Gastroesophageal sphincter (tissue), 4 donors: ENCODE measurements at places on chromosomes 2 and 18. TPM values are rescaled to one million over a fixed set of nuclear protein-coding genes. Genes with fewer than 3 reads are reported as not detected.

The PIK3C3 gene
- total RNA-seq, result 34.2 TPM

The PRSS56 gene
- not detected for total RNA-seq

The RIT2 gene
- total RNA-seq, result not detected

The SLC4A3 gene
- total RNA-seq, result 12.6 TPM

The CHST10 gene
- 21.9 TPM for total RNA-seq

The SLC9A2 gene
- not detected for total RNA-seq

DNA sequence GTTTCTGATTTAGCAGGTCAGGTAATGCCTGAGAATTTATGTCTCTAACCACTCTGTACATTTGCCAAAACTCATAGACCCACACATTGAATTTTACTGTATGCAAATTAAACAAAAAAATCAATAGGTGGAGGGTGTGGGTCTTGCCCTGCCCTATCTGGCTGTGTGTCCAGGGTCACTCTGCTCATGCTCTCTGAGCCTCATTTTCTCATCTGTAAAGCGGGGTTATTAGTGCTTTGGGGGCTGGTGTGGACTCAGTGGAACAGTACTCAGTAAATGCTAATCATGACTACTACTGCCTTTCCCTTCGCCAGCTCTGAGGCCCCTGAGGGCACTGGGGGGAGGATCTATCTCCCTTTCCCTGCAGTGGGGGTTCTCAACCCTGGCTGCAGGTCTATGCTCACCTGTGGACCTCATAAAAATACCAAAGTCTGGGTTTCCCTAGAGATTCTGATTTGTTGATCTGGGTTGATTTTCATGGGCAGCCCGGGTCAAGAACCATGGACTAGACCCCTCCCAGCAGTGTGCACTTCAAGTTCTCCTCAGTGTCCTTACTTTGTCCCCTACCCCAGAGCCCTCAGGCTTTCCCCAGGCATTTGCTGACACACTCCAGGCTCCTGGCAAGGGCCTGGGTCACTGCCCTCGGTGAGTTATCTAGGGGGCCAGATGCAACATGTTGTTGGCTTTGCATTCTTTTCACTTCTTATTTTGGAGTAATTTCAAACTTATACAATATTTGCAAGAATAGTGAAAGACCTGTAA lies 27.5 kb downstream of the MTHFD2 start:
- ATAC-seq, result no peak

GRCh38 chr2:68134554-68134953 lies 23.1 kb upstream of the PNO1 start:
- ATAC-seq, result no peak

DNA sequence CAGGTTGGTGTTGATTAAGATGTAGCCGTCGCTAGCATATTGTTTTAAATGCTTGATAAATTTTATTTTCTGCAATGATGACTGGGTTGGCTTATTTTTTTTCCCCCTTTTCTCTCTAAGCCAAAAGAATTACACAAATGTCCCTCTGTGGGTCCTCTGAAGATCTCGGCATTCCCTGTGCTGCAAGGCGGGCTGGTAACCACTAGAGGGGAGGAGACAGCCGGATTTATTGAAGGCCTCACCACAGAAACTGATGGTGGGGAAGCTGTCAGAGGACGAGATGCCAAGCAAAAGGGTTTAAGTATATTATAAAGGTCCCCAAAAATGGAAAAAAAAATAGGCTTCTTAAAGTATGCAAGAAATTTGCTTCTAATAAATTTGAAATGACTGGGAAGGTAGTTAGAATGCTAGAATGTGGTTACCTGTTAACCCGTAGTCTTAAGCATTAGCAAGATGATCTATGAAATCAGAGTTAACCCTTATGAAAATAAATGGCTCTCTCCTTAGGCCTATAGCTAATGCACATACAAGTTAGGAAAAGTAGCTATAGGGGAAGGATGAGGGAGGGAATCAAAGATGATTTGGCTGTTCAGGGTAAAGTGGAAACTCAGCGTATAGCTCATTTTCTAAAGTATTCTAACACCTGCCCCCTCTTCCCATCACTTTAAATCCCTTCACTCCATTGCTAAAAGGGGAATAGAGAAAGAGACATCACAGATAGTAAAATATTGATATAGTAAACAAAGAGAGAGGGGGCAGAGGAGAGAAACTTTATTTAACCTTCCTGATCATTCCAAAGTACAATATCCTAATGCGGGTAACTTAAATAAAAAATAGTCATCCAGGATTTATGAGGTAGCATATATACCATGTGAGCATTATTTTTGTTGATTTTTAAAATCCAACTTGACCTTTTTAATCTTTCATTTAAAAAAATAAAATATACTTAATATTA lies 894.5 kb upstream of the POU3F3 start:
- ATAC-seq, result no peak

DNA sequence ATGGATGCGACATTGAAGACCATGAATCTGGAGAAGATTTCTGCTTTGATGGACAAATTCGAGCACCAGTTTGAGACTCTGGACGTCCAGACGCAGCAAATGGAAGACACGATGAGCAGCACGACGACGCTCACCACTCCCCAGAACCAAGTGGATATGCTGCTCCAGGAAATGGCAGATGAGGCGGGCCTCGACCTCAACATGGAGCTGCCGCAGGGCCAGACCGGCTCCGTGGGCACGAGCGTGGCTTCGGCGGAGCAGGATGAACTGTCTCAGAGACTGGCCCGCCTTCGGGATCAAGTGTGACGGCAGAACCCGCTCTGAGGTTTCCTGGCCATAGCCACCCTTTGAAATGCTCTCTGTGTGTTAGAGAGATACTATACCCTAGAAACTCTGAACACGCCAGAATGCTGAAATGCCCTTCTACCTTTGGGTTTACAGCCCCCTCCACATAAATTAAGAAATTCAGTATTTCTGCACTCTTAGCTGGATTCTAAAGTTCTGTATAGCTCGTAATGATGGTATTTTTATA lies 659 bp downstream of the CHMP1B start:
- ATAC-seq, result no peak

DNA sequence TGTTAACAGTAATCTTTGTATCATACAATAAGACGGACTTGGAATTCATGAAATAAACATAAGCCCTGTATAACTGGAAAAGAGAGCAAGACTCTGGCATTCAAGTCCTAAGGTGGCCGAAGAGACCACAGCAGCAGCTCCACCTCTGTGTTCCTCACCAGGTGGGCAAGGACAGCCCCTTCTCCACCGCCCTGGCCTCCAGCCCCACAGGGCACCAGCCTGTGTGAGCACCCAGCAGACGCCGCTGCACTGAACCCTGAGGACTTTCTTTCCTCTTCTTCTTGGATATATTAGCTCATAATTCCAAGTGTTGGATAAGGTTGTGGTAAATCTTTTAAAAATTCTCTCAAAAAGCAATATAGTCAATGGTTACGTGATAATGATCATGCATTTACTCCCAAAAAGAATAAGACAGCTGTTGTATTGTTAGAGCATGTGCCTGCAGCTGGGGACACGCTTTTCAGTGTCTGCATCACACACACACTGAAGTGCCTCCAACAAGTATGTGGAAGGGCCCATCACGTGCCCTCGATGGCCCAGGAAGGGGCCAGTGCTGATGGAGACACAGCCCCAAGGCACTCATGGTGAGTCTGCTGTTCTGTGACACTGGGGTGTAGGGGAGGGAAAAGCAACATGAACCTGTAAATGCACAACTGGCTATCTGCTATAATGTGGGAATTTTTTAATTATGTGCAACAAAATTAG lies 26.8 kb downstream of the FAM178B start:
- no peak for ATAC-seq

DNA sequence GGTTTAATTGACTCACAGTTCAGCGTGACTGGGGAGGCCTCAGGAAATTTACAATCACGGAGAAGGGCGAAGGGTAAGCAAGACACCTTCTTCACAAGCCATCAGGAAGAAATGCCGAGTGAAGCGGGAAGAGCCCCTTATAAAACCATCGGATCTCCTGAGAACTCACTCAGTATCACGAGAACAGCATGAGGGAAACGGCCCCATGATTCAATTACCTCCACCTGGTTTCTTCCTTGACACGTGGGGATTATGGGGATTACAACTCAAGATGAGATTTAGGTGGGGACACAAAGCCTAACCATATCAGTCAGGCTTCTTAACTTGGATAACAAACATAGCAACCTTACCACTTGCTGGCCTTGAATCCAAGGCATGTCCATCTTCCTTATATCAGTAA lies 289.0 kb upstream of the STON1 start:
- ATAC-seq, result no peak

DNA sequence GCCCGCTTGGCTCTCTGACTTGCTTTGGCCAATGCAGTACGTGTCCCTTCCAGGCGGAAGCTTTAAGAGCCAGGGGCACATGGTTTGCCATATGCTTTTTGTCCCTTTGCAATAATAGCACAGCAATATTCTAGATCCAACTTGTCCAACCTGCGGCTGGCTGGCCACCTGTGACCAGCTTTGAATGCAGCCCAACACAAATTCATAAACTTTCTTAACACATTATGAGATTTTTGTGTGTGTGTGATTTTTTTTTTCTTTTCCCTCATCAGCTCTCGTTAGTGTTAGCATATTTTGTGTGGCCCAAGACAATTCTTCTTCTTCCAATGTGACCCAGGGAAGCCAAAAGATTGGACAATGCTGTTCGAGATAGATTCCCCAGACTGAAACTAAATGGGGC lies 119.3 kb upstream of the SIX3 start:
- no peak for ATAC-seq

DNA sequence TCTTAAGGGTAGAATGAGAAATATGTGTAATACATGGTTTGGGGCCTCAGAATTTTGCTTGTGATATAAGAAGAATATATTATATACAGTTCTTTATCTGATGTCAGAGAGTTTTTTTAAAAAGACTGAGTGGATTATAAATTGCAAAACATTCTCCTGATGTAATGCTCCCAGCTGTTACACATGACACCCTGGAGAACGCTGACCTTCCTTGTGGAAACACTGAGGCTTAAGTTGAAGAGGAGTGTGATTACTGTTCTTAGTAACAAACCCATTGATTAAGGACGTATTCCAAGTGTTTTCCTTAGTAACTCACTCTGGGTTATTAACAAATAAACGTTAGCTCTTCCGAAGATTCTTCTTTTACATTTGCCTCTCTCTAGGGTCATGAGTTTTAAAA lies 1069.3 kb upstream of the CNTNAP5 start:
- ATAC-seq, result no peak

DNA sequence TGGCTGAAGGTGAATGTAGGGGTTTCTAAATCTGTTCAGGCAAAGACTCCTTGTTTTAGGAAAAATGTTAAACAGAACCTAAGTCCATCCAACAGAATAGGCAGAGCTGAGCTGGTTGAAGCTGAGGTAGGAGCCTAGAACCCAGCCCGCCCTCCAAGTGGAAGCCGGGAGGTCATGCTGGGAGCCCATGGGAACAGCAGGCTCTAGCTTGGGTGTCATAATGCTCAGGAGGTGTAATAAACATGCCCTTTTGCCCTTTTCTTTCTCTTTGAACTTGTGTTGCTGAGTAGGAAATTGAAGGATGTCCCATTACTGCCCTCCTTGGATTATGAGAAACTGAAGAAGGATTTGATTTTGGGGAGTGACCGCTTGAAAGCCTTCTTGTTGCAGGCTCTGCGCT lies 60.3 kb downstream of the ARMC9 start:
- ATAC-seq, result no peak

- no peak for ATAC-seq
Observed at GRCh38 chr2:11933854-11934253, 187.4 kb downstream of the LPIN1 start.

DNA sequence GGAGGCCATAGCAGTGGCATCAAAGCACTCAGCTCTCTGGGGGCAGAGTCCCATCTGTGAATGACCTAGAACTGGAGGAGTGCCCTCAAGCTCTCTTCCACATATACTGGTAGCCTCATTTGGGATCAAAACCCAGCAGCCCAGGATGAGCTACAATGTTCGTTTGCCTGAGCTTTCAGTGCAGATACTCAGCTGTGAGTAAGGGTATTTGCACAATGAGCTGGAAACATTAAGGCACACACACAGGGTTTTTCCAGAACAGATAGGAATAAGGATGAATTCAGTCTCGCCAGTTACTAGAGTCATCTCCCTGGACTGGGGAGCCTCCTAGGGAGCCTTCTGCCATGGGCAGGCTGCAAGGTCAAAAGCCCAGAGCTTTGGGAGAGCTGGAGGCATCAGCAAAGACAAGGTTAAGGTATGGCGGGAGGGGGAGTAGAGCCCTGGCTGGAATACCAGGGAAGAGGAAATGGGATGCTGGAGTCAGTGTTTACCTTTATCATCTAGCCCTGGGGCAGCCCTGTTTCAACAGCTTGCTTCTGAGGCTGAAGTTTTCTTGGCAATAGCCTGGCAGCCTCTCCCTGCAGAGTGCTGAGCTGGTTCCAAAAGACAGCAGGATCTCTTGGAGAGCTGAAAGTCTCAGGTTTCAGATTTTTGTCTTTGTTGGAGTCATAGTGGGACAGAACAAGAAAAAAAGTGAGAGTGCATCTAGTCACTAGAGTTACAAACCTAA lies 187.7 kb downstream of the LOXHD1 start:
- ATAC-seq, result no peak

DNA sequence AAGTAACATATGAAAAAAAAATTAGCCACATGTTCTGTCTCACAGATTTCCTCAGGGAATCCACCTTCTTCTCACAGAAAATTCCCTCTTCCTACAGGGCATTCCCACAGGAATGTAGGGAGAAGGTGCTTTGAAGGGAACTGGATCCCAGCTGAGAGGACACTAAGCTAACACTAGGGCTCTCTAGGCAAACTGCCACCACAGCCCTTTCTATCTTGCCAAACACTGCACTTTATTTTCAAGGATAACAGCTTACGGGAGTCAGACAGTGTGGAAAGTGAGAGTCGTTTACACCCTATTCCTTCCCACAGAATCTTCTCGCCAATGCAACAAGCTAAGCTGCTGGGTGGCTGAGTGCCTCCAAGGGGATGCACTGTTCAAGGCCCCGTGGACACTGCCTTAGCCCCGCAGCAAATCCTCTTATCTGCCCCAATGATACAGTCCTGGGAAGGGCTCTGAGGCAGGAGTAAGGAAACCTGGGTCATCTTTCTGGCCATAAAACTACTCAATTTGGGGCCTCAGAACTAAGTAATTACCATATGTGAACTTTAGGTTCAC lies 76.9 kb downstream of the CCDC93 start:
- ATAC-seq, result no peak

DNA sequence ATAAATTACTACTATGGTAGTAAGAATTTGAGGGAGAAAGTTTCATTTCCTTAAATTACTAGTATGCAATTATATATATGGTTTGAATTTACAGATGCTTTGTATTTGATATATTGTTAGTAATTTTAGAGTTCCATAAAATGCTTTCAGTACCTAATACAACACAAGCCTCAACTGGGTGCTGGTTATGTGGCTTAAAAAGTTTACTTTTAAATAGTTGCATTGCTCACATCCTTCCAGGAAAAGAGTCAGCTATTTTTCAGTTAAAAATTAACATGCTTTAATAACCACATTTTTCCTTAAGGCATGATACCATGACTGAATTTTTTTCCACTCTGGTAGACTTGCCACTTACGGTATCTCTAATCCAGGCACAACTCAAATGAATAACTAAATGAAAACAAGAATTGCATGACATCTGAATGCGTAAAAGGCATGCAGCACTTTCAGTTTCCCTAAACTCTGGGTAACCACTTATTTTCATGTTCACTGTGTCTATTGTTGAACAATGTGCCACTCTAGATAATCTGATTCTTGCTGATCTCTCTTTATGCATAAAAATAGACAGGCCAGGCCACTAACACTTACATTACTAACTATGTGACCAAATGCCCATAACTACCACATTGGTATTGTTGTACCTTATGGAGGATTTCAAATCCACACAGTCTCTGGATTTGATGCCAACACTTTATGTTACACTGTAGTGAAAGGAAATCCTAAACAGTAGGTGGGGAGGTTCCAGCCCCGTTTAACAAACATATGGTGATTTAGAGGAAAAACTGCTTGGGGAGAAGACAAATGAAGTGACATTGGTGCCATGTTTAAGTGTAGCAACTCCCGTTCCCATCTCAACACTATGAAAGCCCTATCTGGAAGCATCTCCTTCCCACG lies 35.5 kb upstream of the SLC35F5 start:
- no peak for ATAC-seq

- ATAC-seq, result no peak
Observed at GRCh38 chr2:59694176-59694575, 859.3 kb downstream of the BCL11A start.
